HFFc6 (cell line): ENCODE measurements at places on chromosomes 7 and 10.

- DNase-seq, result no peak
- no peak overlapping the region for H3K27ac ChIP-seq
- no peaks in the 10 kb centered on the region for H3K36me3 ChIP-seq
- H3K27me3 ChIP-seq, result no peaks in the 10 kb centered on the region
- H3K4me1 ChIP-seq, result no peaks in the 10 kb centered on the region
- H3K4me3 ChIP-seq, result no peak overlapping the region
Observed at GRCh38 chr7:7867846-7868571, 100.6 kb upstream of the GLCCI1 start.

DNA sequence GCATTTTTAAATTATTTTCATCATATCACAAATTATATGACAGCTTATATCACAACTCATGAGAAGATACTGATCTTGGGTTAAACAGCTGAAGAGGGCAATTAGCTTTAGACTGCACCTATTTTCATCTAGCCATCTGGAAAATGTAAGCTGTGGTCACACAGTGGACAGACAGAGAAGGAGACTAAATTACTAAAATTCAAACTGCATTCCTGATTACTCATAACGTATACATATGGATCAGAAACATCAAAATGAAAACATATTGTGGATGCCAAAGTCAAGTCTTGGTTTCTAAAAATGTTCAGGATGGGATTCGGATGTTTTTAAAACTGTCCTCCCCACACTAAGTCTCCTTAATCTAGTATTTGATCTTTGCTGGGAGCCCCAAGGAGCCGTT is 6.6 kb downstream of the BBIP1 start:
- peaks cover 73% of the 10 kb centered on the region for H3K4me1 ChIP-seq
- peak; percentile 63 for DNase-seq
- peak overlapping the region; percentile 23 for H3K4me3 ChIP-seq
- 0 out of 2 replicates have a peak, but pooled peaks cover 1% of the 10 kb centered on the region for H3K27me3 ChIP-seq
- H3K36me3 ChIP-seq, result peaks cover 18% of the 10 kb centered on the region
- peak overlapping the region; percentile 39 for H3K27ac ChIP-seq

- H3K4me1 ChIP-seq, result peaks cover 23% of the 10 kb centered on the region
- no peak overlapping the region; the same call in 1 of the 2 replicates for H3K27ac ChIP-seq
- H3K36me3 ChIP-seq, result peaks cover 9% of the 10 kb centered on the region
Observed at GRCh38 chr10:100984672-100985177, 2.6 kb downstream of the MRPL43 start.

DNA sequence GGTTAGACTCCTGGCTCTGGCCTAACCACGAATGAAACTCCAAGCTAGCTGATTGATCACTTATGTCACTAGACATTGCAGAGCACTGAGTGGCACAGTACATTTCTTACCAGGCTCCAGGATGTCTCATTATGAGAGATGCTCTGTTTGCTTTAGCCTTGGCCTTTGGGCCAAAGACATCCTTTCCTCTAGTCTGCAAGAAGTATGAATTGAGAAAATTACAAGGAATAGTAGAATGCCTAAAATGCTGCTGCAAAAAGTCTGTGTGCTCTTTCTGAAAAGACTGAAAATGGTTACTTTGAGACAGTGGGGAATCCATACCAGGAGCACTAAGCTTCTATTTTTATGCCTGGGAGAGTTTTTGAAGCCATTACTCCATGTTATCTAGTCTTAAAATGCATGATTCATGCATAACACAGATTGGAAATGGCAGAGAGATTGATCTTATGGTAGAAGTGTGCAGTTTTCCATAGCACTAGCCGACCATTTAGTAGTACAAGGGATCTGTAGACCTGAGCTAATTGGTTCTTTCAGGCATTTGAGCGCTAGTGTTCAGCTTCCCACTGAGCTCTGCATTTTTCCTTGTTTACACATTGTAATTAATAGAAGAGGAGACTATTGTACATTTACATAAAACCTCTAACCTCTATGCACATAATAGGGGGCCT is 303.8 kb downstream of the PRKG1 start:
- H3K4me1 ChIP-seq, result peaks cover 42% of the 10 kb centered on the region
- DNase-seq, result peak; percentile 25
- no peaks in the 10 kb centered on the region for H3K27me3 ChIP-seq
- peak overlapping the region; percentile 67; the same call in 1 of the 2 replicates for H3K27ac ChIP-seq
- no peak overlapping the region for H3K4me3 ChIP-seq
- H3K36me3 ChIP-seq, result no peaks in the 10 kb centered on the region

- peaks cover 4% of the 10 kb centered on the region; the same call in 1 of the 2 replicates for H3K36me3 ChIP-seq
- peak overlapping the region; percentile 51; the same call in 1 of the 2 replicates for H3K27ac ChIP-seq
- H3K4me3 ChIP-seq, result no peak overlapping the region
- peaks cover 65% of the 10 kb centered on the region for H3K4me1 ChIP-seq
- no peak for DNase-seq
- no peaks in the 10 kb centered on the region for H3K27me3 ChIP-seq
Observed at GRCh38 chr7:41507686-41508268, 195.1 kb downstream of the INHBA start.

- peaks cover 1% of the 10 kb centered on the region; the same call in 1 of the 2 replicates for H3K27me3 ChIP-seq
- no peak overlapping the region for H3K27ac ChIP-seq
- H3K36me3 ChIP-seq, result no peaks in the 10 kb centered on the region
- no peak for DNase-seq
- no peaks in the 10 kb centered on the region for H3K4me1 ChIP-seq
- no peak overlapping the region for H3K4me3 ChIP-seq
Observed at GRCh38 chr7:25541877-25542276, 313.6 kb upstream of the NPVF start.

- no peaks in the 10 kb centered on the region for H3K36me3 ChIP-seq
- H3K4me1 ChIP-seq, result no peaks in the 10 kb centered on the region
- H3K27ac ChIP-seq, result no peak overlapping the region
- DNase-seq, result no peak
- H3K4me3 ChIP-seq, result no peak overlapping the region
- H3K27me3 ChIP-seq, result peaks cover 2% of the 10 kb centered on the region
Observed at GRCh38 chr10:133126431-133127290, 33.4 kb upstream of the KNDC1 start.

GRCh38 chr10:79247373-79248137 is 99.7 kb upstream of the PPIF start:
- peaks cover 13% of the 10 kb centered on the region; the same call in 1 of the 2 replicates for H3K36me3 ChIP-seq
- H3K27me3 ChIP-seq, result peaks cover 12% of the 10 kb centered on the region
- H3K4me3 ChIP-seq, result no peak overlapping the region
- no peak for DNase-seq
- peaks cover 41% of the 10 kb centered on the region for H3K4me1 ChIP-seq
- H3K27ac ChIP-seq, result peak overlapping the region; percentile 2; the same call in 1 of the 2 replicates

GRCh38 chr10:48548531-48549135 is 56.2 kb downstream of the ARHGAP22 start:
- H3K4me3 ChIP-seq, result no peak overlapping the region
- H3K27me3 ChIP-seq, result no peaks in the 10 kb centered on the region
- no peak for DNase-seq
- peak overlapping the region; percentile 48; the same call in 1 of the 2 replicates for H3K27ac ChIP-seq
- H3K4me1 ChIP-seq, result peaks cover 59% of the 10 kb centered on the region
- peaks cover 32% of the 10 kb centered on the region for H3K36me3 ChIP-seq

- peaks cover 19% of the 10 kb centered on the region for H3K36me3 ChIP-seq
- peak; percentile 78 for DNase-seq
- no peaks in the 10 kb centered on the region for H3K27me3 ChIP-seq
- H3K27ac ChIP-seq, result peak overlapping the region; percentile 96
Observed at GRCh38 chr7:6248581-6248980, 23.8 kb downstream of the CYTH3 start.

DNA sequence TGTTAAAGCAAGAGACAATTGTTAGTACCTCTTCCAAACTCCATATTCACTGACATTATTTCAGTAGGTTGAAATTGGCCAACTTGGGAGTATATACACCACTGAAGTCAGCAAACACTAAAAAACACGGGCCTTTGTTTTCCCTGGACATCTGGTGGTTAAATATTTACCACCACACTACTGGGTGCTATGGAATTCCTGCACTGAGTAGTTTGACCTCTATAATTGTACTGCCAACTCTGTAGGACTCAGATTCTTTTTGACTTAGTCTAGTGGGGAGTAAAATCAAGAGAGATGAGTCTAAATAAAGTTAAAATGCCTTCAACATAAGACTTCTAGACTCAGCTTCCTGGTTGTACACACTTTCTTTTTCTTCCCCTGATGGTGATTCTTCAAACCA is 41.3 kb upstream of the TES start:
- H3K27me3 ChIP-seq, result peaks cover under 1% of the 10 kb centered on the region; the same call in 1 of the 2 replicates
- H3K4me3 ChIP-seq, result peak overlapping the region; percentile 64
- peak overlapping the region; percentile 72 for H3K27ac ChIP-seq

DNA sequence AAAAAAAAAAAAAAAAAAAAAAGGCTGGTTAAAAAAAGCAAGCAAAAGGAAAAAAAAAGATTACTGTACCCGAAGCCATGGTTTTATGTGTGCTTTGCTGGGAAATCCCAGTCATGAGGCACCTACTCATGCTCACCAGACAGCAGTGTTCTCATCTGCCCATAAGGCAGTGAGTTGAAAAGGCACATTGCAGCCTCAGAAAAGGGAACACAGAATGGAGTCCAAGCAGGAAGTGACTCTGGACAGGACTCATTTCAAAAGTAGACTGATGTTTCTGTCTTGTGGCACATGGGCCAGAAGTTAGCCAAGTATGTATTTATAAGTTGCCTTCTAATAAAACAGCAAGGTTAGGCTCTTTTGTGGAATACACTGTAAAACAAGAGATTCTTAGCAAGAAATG is 40.2 kb downstream of the PDSS1 start:
- H3K4me1 ChIP-seq, result no peaks in the 10 kb centered on the region
- no peak for DNase-seq
- H3K27me3 ChIP-seq, result peaks cover 2% of the 10 kb centered on the region; the same call in 1 of the 2 replicates
- 0 out of 2 replicates have a peak overlapping the region, but pooled peaks have one; percentile 9 for H3K27ac ChIP-seq

- DNase-seq, result no peak
- no peak overlapping the region for H3K4me3 ChIP-seq
- no peak overlapping the region for H3K27ac ChIP-seq
- no peaks in the 10 kb centered on the region for H3K36me3 ChIP-seq
Observed at GRCh38 chr10:45091968-45092367, 91.2 kb downstream of the ZNF22 start.

DNA sequence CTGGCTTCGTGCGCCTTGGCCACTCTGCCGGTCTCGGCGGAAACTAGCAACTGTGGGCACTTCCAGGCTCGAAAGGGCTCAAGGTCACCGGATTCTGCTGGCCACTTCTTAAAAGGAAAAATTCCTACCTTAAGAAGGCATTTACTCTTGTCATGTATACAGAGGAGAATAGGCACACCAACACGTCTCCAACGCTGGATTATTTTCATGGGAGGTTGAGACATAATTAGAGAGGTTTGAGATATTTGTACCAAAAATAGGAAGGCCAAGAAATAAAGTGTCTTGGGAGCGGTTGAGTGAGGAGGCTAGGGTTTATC is 4.5 kb upstream of the CYP26A1 start:
- no peak overlapping the region for H3K27ac ChIP-seq
- H3K27me3 ChIP-seq, result peaks cover 68% of the 10 kb centered on the region
- H3K4me3 ChIP-seq, result no peak overlapping the region
- peaks cover 12% of the 10 kb centered on the region for H3K4me1 ChIP-seq
- H3K36me3 ChIP-seq, result no peaks in the 10 kb centered on the region; the same call in 1 of the 2 replicates

DNA sequence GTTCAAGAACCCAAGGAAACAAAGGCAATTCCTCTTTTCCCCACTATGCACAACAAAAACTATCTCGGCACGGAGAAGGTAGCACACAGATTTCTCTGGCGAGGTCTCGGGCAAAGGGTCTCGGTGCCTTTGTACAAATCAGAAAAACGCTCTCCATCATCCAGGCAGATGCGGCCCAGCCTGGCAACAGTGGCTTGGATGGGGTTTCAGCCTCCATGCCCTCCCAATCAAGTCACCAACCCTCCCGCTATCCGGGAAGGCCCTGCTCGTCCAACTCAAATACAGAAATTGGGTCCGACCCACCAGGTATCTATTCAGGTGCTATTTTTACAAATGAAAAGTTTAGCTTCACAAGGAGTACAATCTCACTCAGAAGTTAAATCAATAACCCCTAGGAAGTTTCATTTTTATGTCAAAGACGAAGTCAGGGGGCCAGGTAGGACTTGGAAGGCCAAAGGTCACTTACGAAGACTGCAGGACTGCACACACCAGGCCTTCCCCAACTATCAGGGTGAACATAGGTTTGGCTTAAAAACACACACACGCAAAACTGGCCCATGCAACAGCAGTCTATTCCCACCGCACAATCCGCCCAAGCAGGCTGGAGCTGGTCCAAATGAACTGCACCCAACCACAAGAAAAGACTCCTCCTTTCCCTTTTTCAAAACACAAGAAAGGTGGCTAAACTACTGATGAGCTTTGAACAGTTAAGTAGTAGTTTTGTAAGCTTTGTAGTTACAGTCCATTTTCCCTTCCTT is 43.0 kb downstream of the GNA12 start:
- H3K27me3 ChIP-seq, result no peaks in the 10 kb centered on the region
- peak overlapping the region; percentile 83 for H3K27ac ChIP-seq
- no peak for DNase-seq
- peaks cover 75% of the 10 kb centered on the region for H3K4me1 ChIP-seq
- peak overlapping the region; percentile 74 for H3K4me3 ChIP-seq

DNA sequence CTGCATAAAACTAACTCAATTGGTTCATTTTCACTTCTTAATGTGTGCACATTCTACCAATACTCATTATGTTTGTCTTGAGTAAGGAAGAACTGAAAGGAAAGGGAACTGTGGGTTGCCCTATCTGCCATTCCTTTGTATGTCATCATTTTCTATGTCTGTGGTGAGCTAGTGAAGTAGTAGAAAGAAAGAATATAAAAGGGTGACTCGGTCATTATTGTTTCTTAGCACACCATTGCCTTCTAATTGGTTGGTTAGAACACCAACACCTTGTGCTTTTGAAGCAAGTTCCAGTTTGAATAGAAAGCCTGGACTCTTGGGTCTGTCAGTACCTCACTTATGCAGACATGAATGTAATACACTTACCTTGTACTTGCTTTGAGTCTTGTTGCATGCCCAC is 64.3 kb upstream of the MDFIC start:
- H3K27me3 ChIP-seq, result no peaks in the 10 kb centered on the region
- H3K4me3 ChIP-seq, result no peak overlapping the region
- no peak for DNase-seq
- no peak overlapping the region for H3K27ac ChIP-seq

DNA sequence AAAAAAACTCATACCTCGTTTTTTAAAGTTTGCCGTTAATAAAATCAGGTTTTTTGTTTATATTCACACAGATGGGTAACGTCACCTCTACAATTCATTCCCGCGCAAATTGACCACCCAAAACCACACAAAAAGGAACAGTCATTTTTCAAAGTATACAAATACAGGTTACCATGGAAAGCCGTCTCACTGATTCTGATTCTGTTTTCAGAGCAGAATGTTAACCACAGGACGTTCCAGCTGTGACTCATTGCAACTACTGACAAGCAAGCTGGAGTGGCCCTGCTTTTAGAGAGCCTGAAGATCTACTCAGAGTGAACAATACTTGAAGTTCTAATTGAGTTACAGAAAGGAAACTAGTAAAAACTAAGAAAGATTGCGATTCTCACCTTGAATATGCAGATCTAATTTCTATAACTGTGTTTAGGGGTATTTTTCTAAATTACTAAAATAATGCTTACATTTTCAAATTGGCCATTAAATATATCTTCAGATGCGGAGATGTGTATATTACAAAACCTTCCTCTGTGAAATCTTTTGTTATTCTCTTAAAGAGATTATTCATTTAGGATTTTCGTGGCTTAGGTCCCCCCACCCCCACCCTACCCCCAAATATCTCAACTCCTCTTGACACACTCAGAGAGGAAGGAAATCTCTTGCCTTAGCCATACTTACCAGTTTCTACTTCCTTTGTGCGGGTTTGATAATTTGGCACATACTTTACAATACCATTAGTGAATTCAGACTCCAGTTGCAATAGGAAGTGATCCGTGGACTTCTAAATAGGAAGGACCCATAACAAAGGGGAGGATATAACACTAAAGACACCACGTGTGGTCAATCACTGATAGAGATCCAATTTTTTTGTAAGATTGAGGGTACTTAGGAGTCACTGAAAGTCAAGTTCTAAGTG is 106.0 kb downstream of the CUBN start:
- H3K36me3 ChIP-seq, result peaks cover 8% of the 10 kb centered on the region
- peak overlapping the region; percentile 99 for H3K27ac ChIP-seq
- peak overlapping the region; percentile 77 for H3K4me3 ChIP-seq
- H3K27me3 ChIP-seq, result no peaks in the 10 kb centered on the region

- H3K27ac ChIP-seq, result no peak overlapping the region
- peaks cover 7% of the 10 kb centered on the region for H3K36me3 ChIP-seq
- H3K4me1 ChIP-seq, result no peaks in the 10 kb centered on the region
- H3K4me3 ChIP-seq, result no peak overlapping the region
Observed at GRCh38 chr7:2431260-2431867, 28.0 kb downstream of the CHST12 start.
